ENCODE measurements at places on chromosomes 7 and 10. TPM values are rescaled to one million over a fixed set of nuclear protein-coding genes. Genes with fewer than 3 reads are reported as not detected.

Gene STEAP1
- 0.31 TPM for total RNA-seq

Gene TRPV6
- not detected for total RNA-seq

Gene CADPS2
- total RNA-seq: 0.32 TPM

Gene ARHGEF35
- 2.7 TPM for total RNA-seq

Gene TLX1
- not detected for total RNA-seq

Gene NUTM2D
- 3.2 TPM for total RNA-seq

Gene PLCE1
- 10.6 TPM for total RNA-seq

Gene SRRM3
- 1.4 TPM for total RNA-seq

Gene OPALIN
- total RNA-seq: not detected

Gene MBLAC1
- total RNA-seq: 1.7 TPM

Gene NUTM2B
- 0.37 TPM for total RNA-seq

DNA sequence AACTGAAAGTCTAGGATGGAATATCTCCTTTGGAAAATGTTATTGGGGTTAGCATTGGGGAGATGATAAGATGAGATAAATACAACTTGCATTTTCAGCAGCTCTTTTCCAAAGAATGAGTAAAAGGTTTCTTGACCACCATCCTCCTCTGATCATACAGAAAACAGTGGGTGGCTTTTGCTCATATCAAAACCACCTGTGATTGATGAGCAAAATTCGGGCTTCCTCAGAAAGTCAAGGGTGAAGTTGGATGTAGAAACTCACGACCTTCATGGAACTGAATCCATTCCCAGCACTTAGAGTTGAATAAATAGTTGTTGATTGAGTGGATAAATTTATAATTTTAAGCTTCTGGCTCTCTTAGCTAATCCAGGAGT lies 158.4 kb downstream of the DNAJB6 start:
- no peak for DNase-seq

DNA sequence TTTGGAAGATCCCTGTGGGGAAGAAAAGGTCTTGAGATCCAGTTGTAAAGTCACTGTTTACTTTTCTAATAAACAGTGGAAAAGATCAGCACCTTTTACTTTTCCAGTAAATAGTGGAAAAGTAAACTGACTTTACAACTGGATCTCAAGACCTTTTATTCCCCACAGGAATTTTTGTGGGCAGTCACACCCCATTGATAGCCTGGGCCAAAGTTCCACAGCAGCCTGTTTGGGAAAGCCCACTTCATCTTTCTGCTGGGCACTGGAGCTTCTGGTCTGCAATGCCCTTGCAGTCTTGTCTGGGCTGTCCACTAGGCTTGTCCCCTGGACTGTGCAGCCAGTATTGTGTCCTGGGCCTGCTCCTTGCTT lies 50.2 kb downstream of the ADCY1 start:
- no peak for DNase-seq

DNA sequence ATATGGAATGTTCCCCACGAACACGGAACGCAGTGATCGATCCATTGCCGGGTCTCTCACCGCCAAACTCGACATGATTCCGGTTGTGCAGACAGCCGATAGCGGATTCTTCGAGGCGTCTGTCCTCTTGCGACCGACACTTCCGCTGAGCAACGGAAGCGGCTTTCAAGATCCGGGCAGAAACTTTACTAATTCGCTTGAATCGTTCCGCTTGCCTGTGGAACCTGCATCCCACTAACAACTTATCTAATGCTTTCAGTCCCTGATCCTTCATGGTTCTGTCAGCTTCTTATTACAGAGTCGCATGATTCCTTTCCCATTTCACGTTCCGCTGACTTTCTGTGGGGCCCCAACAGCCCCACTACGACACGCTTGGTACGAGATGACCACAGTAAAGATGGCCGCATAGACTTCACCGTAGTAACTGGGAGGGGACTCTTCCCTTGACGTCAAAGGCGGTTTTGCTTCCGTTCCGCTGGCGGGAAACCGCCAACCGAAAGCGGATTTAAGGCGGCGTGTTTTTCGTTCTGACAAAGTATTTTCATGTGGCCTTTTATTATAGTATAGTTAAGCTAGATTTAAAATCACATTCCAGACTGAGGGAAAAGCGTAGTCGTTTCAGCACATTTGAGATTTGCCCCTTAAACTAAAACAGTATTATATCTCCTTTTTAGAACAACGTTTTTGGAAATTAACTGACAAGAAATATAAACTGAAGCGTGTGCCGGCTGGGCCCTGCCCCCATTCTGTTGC lies at the start of gene CSTF2T:
Gene CSTF2T, minus strand, starts transcription at position 121 of the 753 bp plus-strand sequence. Its CDS starts 46 bp downstream, at position 75.
- DNase-seq: no peak

- DNase-seq: no peak
Measured at GRCh38 chr7:47281966-47282643, 299.8 kb downstream of the TNS3 start.

DNA sequence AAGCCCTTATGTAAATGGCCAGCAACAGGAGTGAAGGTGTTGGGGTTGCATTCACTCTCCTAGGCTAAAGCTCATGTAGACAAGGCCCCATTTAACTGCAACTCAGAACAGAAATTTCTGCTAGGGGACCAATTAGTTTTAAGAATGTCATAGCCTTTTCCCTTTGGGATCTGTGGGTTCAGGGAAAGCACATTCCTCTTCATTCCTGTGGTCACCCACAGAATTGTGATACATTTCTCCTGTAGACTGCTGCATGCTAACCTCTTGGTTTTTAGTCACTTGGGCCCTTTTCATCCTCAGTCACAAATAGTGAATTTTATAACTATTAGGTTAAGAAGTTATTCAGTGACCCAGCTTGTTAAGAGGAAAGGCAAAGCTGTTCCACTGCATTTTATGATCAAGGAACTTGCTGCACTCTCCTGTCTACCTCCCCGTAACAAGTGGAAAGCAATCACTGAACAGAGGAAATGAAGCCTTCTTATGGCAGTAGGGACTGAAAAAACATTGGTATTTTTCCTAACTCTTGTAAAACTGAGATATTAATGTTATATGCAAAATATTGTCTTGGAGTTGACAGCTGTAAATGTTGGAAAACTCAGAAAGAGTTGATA lies 124.9 kb downstream of the SND1 start:
- no peak for DNase-seq

DNA sequence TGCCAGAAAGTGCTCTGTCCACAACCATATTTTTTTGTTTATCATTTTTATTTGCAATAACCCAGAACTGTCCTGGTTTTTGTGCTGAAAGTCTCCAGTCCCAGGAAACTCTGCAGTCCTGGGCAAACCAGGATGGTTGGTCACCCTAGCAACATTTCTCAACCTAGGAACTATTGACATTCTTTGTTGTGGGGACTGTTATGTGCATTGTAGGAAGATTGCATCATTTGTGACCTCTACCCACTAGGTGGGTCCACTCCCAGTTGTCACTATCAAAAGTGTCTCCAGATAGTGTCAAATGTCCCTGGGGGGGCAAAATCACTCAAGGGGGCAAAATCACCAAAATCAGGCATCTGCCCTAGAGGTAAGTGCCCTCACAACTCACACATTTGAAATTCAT lies 14.0 kb upstream of the SRI start:
- no peak for DNase-seq

DNA sequence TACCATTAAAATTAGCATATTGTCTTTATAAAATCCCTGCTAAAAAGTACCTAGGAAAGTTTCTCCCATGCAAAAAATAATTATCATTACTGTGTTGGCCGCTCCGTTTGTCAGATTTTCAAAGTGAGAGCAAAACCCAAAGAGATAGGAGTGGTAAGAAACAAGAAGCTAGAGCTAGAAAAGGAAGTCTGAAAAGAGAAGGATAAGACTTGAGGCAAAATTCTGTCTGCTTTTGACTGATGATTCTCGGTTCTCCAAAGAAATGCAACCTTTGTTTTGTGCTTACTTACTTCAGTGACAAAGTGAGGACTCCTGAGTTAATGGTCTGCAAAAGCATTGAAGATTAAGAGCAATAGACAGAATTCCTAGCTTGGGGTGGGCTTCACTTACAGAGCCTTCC lies 33.3 kb upstream of the CAPZA2 start:
- DNase-seq: no peak

DNA sequence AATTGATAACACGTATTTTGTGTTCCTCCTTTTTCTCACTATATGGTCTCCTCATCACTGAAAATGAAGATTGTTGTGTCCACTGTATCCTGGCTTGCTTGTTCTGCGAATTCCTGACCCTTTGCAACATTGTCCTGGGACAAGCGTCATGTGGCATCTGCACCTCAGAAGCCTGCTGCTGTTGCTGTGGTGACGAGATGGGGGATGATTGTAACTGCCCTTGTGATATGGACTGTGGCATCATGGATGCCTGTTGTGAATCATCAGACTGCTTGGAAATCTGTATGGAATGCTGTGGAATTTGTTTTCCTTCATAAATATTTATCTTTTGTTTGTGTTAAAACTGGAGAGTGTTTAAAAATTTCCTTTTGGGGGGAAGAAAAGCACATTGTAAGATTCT lies 93.7 kb downstream of the MDFIC start:
- no peak for DNase-seq

- no peak for DNase-seq
Measured at GRCh38 chr10:8054494-8055407, at the start of gene GATA3. GATA3 (plus strand) TSS chr10:8054688; CDS start chr10:8055656, 968 bp downstream.

GRCh38 chr7:46909601-46910051 lies 672.3 kb downstream of the TNS3 start:
- DNase-seq: no peak

- DNase-seq: no peak
Measured at GRCh38 chr10:515674-516073, 173.8 kb downstream of the DIP2C start.

DNA sequence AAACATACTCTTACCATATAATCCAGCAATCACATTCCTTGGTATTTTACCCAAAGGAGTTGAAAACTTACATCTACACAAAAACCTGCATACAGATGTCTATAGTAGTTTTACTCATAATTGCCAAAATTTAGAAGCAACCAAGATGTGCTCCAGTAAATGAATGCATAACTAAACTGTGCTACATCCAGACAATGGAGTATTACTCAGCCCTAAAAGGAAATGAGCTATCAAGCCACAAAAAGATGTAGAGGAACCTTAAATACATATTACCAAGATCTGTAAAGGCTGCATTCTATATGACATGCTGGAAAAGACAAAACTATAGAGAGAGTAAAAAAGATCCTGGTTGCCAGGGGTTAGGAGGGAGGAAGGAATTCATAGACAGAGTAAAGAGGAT lies 21.8 kb upstream of the CH25H start:
- DNase-seq: no peak

GRCh38 chr10:68353537-68353936 lies 20.8 kb upstream of the PBLD start:
- no peak for DNase-seq

GRCh38 chr7:130180571-130181262 lies 24.5 kb downstream of the TMEM209 start:
- no peak for DNase-seq

DNA sequence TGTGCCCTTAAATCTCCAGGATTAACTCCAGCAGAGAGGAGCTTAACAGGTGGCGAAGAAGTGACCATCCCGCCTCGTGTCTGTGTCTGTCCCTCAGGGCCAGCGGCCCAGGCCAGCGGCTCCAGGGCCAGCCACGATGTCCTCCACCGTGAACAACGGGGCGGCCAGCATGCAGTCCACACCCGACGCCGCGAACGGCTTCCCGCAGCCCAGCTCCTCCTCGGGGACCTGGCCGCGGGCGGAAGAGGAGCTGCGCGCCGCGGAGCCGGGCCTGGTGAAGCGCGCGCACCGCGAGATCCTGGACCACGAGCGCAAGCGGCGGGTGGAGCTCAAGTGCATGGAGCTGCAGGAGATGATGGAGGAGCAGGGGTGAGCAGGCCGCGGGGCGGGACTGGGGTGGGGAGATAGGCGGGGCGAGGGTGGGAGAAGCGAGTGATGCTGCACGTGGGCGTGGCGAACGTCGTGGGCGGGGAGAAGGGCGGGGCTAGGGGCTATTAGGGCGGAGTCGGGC lies 33.3 kb downstream of the SRRM3 start:
- no peak for DNase-seq

- DNase-seq: no peak
Measured at GRCh38 chr10:44339218-44339617, 45.7 kb downstream of the CXCL12 start.

GRCh38 chr7:4162884-4163564 lies 519.1 kb upstream of the FOXK1 start:
- DNase-seq: no peak

DNA sequence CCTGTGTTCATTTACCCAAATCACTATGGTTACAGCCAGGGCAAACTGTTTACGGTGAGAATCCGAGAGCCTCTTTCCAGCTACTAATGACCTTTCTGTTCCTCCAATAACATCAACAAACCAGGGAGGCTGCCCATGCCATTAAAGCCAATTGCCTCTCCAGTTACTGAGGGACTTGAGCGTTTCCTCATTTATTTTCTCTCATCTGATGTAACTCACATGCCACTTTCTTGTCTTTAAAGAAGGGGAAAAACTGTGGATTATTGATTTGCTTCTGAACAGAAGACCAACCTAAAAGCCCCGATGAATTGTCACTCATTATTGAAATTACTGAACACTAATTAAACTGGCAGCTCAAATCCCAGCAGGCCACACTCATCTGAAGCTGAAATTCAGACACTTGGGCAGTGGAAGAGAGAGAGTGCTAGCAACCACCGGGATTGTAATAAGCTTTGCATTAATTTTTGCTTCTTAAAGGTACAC lies 595.8 kb upstream of the MKI67 start:
- DNase-seq: no peak

DNA sequence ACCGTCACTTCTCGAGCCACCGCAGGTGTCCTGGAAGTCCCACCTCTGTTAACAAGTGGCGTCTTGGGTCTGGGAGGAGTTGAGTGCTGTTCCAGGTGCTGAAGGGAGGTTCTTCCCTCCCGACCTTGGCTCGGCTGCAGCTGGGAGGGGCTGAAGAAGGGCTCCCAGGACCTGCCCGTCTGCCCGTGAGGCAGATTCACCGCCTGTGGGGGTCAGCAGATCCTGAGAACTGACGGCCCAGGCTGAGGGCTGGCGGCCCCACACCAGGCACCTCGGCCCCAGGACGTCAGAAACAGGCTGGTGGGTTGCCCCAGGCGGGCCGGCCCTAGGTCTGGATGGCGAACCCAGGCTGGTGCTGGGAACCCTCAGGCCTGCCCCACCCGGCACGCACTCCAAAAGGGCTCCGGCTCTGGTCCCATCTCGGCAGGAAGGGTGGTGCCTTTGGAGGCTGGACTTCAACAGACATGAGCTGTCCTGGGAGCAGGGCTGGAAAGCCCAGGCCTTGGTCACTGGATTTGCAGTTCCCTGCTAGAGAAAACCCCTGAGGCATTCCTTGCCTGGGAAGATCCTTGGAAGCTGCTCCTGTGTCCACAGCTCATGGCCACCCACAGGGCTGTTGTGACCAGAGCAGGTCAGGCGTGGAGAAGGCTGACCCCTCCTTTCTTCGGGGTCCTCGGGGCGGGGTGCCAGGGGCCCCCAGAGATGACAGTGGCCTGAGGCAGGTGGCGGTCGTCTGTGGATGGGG lies 42.6 kb upstream of the CFAP46 start:
- peak; percentile 83 for DNase-seq

DNA sequence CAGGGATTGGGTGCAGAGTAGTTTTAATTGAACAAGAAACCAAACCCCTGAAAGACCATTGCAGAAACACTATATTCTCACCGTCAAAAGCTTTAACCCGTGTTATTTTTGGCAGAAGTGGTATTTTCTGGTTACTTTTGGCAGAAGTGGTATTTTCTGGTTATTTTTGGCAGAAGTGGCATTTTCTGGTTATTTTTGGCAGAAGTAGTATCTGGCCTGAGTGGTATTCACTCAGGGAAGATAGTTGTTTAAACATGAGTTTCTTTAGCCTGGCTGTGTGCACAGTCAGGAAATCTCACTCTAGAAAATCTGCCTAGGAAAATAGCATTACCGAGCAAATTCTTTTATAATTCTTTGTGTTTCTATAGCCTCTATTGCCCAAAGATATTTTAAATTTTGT lies 322.7 kb downstream of the GFRA1 start:
- no peak for DNase-seq
